Spleen (tissue), 13 donors: ENCODE measurements at places on chromosomes 1 and 21. TPM values are rescaled to one million over a fixed set of nuclear protein-coding genes. Genes with fewer than 3 reads are reported as not detected.
A peak's percentile ranks its signal among the peaks of the same experiment; 100 is the strongest.

The SERPINC1 gene
- 0.22 TPM for total RNA-seq

The REN gene
- 0.25 TPM for total RNA-seq

DNA sequence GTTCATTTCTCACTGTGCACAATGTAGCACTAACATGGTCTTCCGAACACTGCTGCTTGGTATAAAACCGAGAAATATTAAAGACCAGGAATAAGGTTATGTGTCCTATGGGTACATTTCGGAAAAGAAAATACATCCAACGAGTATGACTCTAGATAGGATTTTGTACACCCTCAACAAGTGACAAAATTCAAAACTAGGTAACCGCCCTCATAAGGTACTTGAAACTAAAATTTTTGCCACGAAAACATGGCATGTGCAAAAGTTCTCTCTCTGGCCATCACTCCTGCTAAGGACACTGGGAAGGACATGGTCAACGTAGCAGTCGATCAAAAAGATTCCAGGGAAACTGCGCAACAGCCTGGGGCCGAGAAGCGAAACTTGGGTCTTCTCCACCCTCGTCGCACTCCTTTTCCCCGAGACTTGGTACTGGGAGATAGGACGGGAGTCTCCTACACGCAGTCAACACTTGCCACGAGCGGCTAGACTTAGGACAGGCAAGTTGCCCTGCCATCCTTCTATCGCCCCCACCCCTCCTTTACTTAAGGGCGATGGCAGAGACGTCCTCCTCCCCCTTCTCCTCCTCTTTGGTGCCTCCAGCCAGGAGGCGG lies 338 bp upstream of the TOR1AIP1 start:
- no peak for DNase-seq

The LAD1 gene
- total RNA-seq: 1.8 TPM

The CLCNKA gene
- total RNA-seq: 0.37 TPM

DNA sequence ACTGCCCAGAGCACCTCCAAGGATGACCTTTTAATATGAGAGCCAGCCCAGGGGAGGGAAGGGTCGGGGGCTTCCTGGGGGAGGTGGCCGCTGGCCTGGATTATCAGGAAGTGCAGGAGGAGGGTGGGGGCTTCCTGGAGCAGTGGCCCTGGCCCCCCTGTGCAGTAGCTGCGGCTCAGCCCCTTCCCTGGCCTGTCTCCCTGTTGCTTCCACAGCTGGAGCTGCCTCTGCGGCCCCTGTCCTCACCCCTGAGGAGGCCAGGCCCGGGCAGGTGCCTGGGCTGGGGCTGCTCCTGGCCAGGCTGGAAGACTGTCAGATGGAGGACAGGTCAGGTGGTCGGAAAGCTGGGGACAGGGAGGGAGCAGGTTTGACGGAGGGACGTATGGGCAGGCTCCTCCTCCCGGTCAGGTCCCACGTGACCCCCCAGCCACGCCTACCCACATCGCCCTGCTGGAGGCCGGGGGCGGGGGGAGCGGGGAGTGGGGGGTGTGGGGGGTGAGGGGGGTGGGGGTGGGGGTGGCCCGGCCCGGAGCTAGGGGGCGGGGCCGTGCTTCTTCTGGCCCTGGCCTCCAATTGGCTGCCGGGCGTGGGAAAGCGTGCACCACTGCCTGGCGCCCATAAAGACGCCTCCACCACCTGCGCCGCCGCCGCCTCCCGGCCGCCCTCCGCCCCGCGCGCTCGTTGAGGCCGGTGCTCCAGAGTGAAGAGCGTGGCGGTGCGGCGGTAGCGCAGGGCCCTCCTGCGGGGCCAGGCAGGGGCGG lies 10.2 kb upstream of the TNFRSF14 start:
- peak; percentile 97 for DNase-seq

The FALEC gene
- not detected for total RNA-seq

The TEDDM1 gene
- total RNA-seq: not detected

The ICOSLG gene
- total RNA-seq: 4.4 TPM

GRCh38 chr21:45943630-45944540 lies 37.7 kb upstream of the COL6A1 start:
- no peak for DNase-seq

DNA sequence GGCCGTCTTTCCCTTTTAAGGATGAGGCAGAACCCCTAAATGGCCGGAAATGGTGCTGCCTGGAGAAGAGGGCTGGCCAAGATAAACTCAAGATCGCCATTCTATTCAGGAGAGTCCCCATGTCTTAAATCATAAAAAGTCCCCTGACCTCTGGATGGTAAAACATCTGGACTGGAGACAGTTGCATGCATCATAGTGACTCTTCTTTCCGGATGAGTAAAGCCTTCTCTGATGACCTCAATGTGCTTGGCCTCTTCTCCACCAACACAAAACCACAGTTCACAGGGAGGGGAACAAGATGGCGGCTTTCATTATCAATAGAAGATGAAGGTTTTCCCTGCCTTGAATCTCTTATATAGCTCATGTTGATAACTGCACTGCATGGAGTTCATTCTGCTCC lies 27.5 kb upstream of the H6PD start:
- no peak for DNase-seq

The SPRR2B gene
- not detected for total RNA-seq

GRCh38 chr1:28172713-28173150 lies 3.8 kb downstream of the PTAFR start:
- DNase-seq: peak; percentile 81

- no peak for DNase-seq
Observed at GRCh38 chr1:153534226-153534924, 1.4 kb downstream of the S100A6 start.

DNA sequence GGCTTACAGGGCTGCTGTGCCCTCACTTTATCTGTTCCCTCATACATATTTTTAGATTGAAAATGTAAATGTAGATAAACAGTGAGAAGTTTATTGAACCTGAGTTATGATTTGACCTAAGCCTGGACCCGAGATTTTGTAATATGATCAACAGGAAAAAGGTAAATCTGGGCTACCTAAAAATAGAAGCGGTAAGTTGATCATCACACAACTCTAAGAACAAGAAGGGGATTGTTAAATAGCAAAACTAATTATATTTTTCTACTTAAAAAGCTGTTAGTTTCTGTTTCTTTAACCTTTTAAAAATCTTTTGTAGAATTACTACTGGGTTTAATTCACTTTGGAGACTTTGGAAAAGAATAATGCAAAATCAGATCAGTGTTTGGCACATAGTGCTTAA lies 35.6 kb downstream of the CAMTA1 start:
- no peak for DNase-seq

- no peak for DNase-seq
Observed at GRCh38 chr1:186747661-186748060, 67.4 kb upstream of the PTGS2 start.

The RIPPLY3 gene
- total RNA-seq: not detected

DNA sequence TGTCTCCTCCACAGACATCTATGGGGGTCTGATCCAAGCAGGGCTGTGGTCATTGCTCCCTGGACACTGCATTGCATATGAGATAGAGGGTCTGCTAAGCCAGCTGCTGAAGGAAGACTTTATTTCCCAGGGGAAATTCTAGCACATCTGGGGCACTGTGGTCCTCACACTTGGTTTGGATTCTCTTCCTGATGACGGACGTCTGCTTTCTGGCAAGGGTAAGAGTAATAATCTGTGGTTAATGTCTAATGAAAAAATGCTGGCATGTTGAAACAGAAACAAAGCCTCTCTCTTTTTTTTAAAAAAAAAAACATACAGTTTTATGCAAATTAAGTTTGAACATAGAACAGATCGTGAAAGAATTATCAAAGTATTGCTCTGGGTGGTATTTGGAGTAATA lies 553.9 kb downstream of the DPYD start:
- no peak for DNase-seq

GRCh38 chr1:203082571-203083462 lies 3.0 kb downstream of the MYOG start:
- DNase-seq: peak; percentile 44

DNA sequence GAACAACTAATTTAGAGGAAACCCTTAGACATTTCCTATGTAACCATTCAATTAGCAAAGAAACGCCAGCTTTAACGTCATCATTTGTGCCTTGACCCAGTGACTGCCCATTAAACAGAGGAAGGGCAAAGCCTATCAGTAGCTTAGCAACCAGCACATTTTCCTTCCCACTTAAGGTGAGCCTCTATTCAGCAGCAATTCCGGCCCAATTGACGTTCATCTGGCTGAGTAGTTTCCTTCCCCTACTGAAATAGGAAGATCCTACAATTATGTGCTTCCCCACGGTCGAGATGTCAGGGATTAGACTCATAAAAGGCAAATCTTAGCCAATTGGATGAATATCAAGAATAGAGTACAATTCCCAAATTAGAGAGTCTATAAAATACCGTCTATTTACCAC lies 482.1 kb upstream of the ADAMTS5 start:
- DNase-seq: no peak
